Cardiac muscle cell (in vitro differentiated cells and primary cell): ENCODE measurements at places on chromosomes 4 and X.

DNA sequence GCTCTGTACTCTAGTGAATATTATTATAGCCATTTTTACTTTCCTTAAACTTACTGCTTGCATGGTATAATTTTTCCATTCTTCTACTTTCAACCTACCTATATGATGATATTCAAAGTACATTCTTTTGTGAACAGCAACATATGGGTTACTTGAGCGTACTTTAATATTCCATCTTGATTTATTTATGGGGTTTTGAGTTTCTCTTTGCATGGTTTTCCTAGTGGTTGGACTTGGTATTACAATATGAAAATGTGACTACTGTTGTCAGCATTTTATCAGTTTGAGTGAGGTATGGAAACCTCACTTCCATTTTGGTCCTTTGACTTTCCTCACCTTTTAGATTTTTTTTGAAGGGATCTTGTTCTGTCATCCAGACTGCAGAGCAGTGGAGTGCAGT, 35.9 kb downstream of the ADGRG4 start:
- DNase-seq = no peak

GRCh38 chrX:41317477-41318208, 16.3 kb upstream of the DDX3X start:
- peak; percentile 56 for DNase-seq

DNA sequence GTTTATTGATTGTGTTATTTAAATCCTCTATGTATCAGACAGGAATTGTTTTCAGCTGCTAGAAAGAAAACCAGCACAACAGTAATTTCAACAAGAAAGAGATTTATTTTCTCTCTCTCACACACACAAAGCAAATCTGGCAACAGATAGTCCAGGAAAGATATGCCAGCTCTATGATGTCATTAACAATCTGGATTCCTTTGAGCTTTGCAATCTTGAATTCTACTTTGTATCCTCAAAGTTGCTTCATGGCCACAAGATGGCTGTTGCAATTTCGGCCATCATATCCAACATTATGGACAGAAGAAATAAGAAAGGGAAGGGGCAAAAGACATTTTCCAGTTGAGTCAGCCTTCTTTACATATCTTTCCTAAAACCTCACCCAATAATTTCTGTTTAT, 19.8 kb upstream of the FMR1 start:
- DNase-seq = peak; percentile 22

DNA sequence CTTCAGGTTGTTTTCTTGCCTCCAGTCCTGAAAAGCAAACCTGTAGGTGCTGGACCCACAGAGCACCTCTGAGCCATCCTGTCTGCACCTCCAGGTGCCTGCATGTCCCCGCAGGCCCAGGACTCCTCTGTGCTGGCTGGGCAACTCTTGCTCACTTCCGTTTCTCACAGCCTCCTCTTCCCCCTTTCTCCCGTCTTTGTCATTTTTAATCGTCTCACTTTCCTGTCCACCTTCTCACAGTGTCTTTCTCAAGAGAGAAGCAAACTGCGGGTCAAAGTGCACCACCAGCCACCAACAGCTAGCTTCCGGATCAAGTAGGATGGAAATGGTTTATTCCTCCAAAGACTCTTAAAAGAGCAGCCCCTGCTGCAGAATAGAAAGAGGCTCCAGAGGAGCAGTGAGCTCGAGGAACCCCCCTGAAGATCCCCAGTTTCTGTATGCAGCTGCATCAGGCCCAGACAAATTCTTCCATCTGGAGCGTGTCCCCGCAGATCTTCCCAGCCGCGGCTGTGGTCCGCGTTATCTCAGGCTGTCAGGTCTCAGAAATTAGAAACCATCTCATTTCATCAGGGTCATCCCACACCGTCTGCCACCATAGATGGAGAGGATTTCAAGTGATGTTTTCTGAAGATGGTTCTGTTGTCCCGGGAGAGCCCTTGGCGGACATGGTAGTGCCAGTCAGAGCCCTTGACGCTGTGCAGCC, 87.7 kb downstream of the FHDC1 start:
- no peak for DNase-seq

DNA sequence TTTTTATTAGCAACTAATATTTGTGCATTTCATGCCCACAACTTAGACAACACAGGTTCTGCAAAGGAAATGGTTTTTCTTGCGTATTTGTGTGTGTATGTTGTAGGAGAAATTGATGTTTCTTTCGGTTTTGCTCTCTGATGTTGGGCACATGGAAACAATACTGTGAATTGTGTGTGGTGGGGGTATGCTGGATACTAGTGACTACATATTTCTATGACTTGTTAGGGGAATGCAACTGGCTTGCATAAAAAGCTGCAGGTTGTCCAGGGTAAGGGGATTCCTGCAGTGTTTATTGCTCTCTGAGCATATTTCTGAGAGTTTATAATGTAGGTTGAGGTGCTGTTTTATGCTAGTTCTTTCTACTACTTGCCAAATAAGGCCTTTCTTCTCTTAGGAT, 11.6 kb downstream of the DLG3 start:
- no peak for DNase-seq

DNA sequence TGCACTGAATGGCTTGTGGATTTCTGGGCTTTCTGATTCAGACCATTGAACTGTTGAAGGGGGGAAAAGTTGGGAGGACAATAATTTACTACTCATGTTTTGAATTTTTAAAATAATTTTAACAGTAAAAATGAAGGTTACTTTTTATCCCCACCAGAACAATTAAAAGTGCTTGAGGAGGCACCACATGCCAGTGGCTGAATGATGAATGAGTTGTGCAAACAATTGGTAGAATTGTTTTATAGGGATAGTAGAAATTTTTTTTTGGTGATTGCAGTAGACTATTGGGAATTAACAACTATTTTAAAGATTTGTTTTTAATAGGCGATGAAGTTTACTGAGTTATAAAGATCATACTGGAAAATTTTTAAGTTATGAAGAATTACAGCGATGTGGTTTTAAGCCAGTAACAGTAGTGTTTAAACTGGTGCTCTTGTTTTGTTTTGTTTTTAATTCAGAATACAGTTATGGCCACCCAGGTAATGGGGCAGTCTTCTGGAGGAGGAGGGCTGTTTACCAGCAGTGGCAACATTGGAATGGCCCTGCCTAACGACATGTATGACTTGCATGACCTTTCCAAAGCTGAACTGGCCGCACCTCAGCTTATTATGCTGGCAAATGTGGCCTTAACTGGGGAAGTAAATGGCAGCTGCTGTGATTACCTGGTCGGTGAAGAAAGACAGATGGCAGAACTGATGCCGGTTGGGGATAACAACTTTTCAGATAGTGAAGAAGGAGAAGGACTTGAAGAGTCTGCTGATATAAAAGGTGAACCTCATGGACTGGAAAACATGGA, 2.7 kb downstream of the REST start:
- no peak for DNase-seq

DNA sequence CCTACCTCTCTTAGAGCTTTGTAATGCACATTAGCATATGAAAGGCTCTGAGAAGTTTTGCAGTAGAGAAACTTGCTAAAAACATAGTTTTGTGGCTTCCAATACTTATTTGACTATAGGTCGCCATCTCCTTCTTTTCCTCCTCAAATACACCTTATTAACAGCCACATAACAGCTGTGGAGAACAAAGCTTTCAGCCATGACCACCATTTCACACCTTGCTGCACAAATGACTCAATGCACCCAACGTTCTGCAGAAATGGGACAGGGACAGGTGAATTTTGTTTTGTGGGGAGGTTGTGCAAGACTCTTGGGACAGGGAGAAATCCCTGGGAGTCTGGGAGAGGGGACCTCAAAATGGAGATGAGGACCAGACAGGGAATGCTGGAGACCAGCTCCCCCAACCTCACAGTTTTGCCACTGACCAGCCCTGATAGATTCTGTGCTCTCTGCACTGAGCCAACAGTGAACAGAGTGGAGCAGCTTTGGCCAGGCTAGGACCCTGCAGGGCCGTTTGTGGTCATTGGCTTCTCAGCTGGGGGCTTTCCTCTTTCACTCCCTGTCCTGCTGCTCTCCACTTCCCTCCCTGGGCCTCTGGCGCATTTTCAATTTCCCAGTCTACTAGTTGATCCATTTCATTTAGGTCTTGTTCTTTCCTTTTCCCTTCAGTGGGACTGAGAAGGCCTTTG, 16.6 kb downstream of the FRMPD3 start:
- DNase-seq = no peak

- no peak for DNase-seq
Measured at GRCh38 chr4:97300561-97300960, 842.7 kb downstream of the STPG2 start.

- peak; percentile 63 for DNase-seq
Measured at GRCh38 chr4:73446336-73446938, 10.4 kb downstream of the AFP start.

- DNase-seq = peak; percentile 42
Measured at GRCh38 chr4:27176400-27176799, 315.8 kb downstream of the STIM2 start.

DNA sequence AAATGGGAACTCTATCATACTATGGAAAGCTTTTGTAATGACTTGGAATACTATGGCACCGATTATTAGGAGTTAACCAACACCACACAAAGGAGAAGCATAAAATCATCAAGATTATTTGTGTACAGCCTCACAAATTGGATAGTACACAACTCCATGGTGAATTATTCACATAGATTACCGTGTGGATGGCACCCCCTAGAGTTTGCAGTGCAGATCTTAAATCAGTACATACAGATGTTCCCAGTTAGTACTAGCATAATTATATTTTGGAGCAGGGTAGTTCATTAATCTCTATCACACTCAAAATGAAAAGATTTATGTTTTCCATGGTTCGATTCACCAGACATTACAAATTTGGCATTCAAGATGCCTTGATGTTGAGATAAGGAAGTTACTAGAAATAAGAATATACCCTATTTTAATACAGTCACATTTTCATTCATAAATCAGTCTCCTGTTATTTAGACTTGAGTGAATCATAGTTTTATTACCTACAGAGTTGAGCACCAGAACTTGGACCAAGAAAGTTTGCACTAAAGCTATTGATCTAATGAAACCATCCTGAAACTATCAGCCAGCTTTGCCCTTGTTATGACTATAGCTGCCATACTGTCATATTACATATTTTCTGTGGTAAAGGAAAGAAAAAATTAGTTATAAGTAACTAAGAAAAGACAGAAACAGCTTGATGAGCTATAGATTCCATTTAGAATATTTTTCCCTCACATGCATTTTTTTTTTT, 531.8 kb downstream of the GLUD2 start:
- peak; percentile 32 for DNase-seq

DNA sequence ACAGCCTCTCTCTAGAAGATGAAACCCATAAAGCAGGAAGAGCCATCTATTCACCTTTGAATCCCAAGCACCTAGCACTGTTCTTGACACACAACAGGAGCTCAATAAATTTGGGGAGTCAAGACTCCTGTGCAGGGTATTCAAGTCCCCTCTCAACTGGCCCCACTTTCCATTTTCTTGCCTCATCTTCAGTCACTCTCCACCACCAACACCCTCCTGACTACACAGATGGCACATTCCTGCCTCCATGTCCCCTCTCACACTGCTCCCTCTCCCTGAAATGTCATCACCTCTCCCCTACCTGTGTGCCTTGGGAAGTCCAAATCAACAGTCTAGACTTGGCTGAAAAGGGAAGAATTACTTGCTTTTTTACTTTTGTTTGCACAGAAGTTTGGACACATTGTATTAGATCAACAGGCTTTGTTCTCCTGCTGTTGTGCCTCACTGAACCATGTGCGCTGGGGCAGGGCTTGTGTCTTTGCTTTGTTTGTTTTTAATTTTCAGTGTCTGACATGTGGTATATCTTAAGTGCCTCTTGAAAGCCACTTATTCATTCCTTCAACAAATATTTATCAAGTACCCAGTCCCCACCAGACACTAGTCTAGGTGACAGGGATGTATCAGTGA, 85.1 kb downstream of the APBB2 start:
- DNase-seq = peak; percentile 63

DNA sequence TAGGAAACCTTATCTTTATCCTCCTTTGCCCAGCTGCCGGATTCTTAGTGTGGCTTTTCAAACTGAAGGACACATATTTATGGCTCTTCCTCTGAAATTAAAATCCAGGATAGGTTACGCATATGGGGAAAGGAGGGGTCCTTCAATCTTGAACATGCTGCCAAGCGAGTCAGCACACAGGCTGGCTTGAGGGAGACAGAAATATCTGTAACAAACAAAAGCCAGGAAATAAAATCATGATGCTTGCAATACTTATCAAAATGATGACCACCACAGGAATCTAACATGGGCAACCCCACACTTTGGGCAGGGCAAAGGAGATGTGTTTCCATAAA, 196.4 kb upstream of the LDB2 start:
- peak; percentile 21 for DNase-seq

DNA sequence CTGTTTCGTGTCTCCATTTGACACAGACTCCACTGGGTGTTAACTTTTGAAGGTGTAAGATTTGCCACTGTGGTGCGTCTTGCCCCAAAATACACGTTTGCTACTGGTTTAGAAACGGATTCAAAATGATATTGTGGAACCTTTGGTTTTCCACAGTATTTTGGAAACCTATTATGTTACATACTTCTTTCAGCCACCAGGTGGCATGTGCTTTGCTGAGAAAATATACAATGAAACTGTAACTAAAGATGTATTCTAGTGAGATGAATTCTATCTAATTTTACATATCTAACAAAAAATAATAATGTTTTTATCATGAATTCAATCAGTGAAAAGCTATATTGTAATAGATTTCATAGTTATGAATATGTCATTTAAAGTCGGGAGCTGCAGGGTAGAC, 28.4 kb upstream of the SLITRK4 start:
- DNase-seq = peak; percentile 30

GRCh38 chrX:7614616-7615015, 228.4 kb upstream of the VCX start:
- DNase-seq = peak; percentile 4

- DNase-seq = peak; percentile 86
Measured at GRCh38 chr4:65670331-65671031, at the start of gene EPHA5. Gene EPHA5 (minus strand): TSS chr4:65670489. CDS start chr4:65669742, 747 bp downstream.

GRCh38 chrX:31266203-31267076, 194.6 kb upstream of the FTHL17 start:
- peak; percentile 72 for DNase-seq

GRCh38 chr4:85142451-85142850, 176.0 kb upstream of the WDFY3 start:
- no peak for DNase-seq

GRCh38 chrX:104270916-104271512, 16.3 kb upstream of the ESX1 start:
- DNase-seq = peak; percentile 46

GRCh38 chr4:19944251-19944650, 307.5 kb upstream of the SLIT2 start:
- no peak for DNase-seq

- no peak for DNase-seq
Measured at GRCh38 chr4:168787801-168788595, 222.1 kb downstream of the CBR4 start.

- no peak for DNase-seq
Measured at GRCh38 chr4:144565527-144566195, 80.3 kb upstream of the HHIP start.

- peak; percentile 28 for DNase-seq
Measured at GRCh38 chr4:165813606-165814005, 59.4 kb upstream of the TLL1 start.

GRCh38 chr4:88570001-88570400, 22.3 kb upstream of the HERC3 start:
- no peak for DNase-seq

GRCh38 chr4:6969826-6970800, 60.5 kb downstream of the TBC1D14 start:
- no peak for DNase-seq
